Activated CD8-positive, alpha-beta memory T cell treated with anti-CD3 and anti-CD28 coated beads for 4 hours (primary cell): ENCODE measurements at places on chromosomes 5 and 9.
A peak's percentile ranks its signal among the peaks of the same experiment; 100 is the strongest.

DNA sequence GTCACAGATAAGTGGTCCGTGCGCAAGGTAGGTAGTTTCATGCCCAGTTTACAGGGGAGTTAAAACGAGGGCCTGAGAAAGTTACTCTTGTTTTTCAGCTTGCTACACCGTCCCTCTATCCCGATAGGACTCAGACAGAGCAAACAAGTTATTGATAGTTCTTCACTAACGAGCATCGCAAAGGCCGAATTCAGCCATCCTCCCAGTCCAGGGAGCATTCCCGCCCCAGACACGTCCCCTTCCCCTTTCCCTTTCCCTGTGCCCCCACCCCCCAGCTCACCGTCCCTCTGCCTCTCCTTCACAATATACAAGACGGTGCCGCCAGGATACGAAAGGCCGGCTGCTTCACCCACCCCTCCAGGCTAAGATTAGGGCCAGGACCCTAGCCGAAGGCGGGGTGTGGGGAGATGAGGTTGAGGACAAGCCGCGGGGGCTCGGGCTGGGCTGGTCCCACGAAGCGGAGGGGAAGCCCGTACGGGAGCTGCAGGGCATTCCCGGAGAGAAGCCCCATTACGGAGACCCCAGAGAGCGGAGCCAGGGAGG, 599 bp downstream of the KIAA1191 start:
- DNase-seq: no peak

- peak; percentile 55 for DNase-seq
Measured at GRCh38 chr5:159341906-159342310, 11.6 kb upstream of the IL12B start.

DNA sequence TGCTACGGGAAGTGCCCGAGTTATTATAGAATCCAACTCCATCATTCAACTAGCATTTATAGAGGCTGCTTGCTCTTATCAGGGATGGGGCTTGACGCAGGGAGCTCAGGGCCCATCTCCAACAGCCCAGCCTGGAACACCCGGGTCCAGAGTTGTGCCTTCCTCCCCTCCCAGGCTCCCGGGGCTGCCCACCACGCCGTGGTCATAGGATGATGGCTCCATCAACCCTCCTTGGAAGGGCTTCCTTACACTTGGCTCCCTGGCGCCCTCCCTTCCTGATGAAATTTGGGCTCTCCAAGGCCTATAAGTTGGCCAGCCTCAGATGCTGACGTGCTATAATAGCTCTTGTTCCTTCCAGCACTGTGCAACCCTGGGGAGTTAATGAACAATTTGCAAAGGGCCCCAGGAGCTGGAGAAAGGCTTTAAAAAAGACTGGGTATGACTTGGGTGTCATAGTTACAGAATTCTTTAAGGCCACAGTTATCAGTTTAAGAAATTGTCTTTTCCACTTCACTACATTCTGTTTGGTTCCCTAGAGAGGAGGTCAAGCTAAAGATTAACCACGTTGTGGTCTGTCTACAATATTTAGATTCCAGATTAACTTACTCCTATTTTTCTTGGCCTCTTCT, 42.5 kb upstream of the GADD45G start:
- no peak for DNase-seq

- no peak for DNase-seq
Measured at GRCh38 chr5:119353686-119354366, 2.0 kb upstream of the TNFAIP8 start.

DNA sequence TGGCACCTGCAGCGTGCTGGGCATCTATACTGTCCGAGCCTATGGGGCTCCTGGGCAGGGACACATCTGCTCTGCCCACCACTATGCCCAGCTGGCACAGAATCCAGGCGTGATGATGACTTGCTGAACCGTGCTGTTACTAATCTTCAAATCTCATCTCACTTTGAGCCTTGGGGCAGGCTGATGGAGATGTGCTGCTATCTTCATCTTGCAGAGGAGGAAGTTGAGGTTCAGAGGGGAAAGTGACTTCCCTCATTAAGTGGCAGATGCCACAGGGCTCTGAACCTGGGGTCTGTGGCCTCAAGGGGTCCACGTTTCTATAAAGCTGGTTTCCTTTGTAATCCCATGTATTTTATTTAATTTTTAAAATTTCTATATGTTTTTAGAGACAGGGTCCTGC, 4.7 kb downstream of the SLC2A6 start:
- no peak for DNase-seq

DNA sequence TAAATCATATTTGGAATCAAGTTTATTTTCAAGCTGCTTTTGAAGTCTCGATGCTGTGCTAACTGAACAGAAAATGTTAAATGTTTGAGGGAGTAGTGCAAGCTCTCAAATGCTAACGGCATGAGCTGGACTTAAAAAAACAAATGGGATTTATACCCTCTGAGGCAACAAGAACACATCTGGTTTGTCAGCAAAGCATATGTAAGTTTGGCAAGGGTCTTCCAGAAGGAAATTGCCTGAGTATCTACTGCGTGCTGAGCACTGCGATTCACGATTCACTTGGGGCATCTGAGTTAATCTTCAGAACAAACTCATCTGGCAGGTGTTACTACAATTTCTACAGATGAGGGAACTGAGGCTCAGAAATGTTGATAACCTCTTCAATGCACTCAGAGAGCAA, 98.4 kb upstream of the C9orf72 start:
- no peak for DNase-seq

DNA sequence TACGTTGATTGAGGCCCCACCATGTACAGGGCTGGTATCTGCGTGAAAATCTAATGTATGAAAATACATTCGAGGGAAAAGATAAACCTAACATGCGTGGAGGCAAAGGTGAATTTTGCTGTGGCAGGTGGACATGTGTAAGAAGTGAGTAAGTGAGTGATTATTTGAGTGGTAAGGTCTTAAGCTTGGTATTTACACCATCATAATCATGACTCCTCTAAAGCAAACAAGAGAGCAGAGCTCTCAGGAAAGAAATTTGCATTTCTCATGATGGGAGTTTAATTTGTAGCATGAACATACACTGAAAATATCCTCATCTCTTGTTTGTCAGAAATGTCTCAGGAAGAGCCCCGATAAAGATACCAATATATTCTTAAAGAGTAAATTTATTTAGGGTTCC, 260.6 kb downstream of the PSAT1 start:
- DNase-seq: no peak

- DNase-seq: no peak
Measured at GRCh38 chr5:90050103-90050502, 359.5 kb downstream of the CETN3 start.

DNA sequence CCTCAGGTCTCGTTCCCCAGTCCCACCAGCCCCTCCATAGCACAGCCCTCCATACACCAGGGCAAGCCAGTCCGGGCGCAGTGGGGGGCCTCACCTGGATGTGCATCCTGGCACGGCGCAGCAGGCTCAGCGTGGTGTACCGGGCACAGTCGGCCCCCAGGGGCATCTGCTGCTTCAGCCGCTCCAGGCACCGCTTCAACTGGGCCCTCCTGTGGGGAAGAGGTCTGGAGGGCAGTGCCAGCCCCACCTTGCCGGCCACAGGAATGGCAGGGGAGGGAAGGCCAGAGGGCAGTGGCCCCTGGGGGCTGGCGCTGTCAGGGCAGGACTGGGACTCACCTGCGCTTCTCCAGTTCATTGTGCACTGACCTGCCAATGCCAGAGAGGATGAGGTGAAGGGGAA, 1.4 kb downstream of the MXD3 start:
- no peak for DNase-seq

GRCh38 chr5:26026044-26026443, 1012.3 kb downstream of the CDH9 start:
- no peak for DNase-seq

GRCh38 chr9:102124465-102124864, 386.0 kb upstream of the GRIN3A start:
- DNase-seq: no peak

GRCh38 chr9:23824830-23825591, 1.0 kb downstream of the ELAVL2 start:
- no peak for DNase-seq

DNA sequence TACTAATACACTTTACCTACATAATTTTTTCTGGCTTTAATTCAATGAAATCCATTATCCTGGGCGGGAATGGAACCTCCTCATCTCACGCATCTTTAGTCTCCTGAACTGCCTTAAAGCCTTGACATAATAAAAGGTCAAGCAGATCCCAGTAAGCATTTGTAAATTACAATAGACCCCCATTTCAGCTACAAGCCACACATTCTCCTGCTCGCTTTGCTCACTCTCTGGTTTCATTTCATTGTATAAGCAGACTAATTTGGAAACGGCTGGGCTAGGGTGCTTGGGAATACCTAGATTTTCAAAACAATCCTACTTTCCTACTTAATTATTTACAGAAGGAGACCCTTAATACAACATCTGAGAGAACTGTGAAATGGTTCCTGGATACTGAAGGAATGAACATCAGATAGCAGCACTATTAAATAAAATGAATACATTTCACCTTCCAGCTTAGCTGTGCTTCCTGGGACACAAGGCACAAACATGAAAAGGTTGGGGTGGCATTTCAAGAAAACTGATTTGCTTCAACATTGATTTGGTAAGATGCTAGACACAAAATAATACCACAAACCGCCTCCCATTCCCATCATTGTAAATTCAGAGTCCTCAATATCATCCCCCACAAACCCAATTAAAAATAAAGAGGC, 1.5 kb downstream of the JAKMIP2 start:
- DNase-seq: no peak

GRCh38 chr5:99553211-99553810, 624.5 kb upstream of the CHD1 start:
- no peak for DNase-seq

- DNase-seq: no peak
Measured at GRCh38 chr5:94113087-94113486, 371.7 kb upstream of the POU5F2 start.

GRCh38 chr9:111663301-111663823, 2.0 kb downstream of the GNG10 start:
- no peak for DNase-seq

GRCh38 chr5:160442824-160443431, 21.3 kb downstream of the PTTG1 start:
- DNase-seq: no peak

GRCh38 chr9:93830606-93831005, 124.5 kb downstream of the BARX1 start:
- no peak for DNase-seq

- DNase-seq: no peak
Measured at GRCh38 chr9:86005253-86005775, 64.4 kb downstream of the NAA35 start.

DNA sequence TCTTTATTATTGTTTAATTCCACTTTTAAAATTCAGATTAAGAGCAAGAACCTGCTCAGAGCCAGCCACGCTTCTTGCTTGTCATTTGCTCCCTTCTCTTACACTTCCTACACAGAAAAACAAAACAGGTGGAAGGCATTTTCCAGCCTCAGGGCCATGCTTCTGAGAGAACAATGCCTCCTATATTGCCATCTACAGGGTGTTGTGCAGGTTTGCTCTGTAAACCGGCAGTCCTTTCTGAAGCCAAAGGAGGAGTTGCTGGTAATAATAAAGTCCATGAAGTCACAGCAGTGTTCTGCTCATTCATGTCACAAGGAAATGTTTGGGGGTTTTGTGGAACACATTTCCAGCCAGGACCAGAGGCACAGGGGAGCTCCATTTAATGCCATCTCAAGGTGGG, 16.1 kb upstream of the PRLR start:
- no peak for DNase-seq

DNA sequence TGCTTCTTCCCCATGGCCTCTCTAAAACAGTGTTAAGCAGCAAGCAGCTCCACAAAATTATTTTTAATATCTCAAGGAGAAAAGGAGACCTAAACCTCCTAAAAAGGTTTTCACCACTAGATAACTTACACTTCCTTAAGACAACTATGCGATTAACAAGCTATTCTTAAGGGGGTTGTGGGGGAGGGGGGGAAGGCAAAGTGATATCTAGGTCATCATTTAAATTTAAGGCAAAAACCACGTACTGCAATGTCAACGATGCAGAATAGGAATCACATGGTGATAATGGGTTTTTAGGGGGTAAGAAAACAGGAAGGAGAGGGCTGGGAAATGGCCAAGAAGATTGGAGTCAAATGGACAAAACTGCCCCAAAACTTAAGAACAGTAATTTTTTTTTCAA, 32.6 kb downstream of the CSNK1A1 start:
- no peak for DNase-seq

DNA sequence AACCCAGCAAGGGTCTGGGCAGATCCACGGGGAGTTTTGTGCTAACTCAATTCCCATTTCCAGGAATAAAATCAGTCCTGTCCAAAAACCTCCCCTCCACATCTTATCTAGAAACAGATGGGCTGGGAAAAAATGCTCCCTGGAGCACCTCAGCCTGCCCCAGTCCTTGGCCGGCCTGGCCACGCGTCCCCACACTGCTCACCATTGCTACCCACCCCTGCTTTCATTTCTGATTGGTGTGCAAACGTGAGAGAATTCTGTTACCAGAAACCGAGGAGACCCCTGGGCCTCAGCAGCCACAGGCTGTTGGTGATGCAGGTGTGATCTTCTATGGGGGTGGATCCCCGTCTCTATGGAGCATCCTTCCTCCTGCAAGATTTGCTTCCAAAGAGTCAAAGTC, 38.0 kb upstream of the OLFM1 start:
- no peak for DNase-seq

DNA sequence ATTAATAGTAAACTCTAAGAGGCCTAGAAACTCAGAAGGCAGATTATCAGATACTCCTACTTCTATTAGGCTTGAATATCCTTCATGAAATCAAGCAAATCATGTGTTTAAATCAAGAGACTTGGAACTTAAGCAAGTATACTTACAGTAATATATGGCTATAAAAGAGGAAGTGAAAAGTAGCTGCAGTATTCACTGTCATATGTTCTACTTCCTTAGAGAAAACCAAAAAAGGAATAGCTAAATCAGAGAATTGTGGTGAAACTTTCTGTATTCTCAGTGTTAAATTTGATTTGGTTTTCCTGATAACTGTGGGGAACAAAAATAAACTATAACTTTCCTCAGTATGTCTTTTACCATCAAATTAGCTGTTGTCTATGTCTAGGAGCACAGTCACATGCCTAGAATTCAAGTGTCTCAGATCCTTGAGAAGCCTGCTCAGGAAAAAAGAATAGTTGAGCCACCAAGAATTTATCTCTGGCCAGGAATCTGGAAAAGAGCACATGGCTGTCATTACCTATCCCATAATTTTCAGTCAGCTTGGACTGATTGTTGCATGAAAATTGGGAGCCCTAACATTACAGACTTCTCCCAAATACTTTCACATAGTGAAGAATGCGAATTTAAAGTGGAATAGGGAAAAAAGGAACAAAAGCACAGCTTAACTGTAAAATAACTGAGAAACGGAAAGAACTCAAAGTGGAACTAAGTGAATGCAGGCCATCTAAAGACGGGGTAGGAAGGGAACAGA, 1.7 kb downstream of the FKBP15 start:
- no peak for DNase-seq

DNA sequence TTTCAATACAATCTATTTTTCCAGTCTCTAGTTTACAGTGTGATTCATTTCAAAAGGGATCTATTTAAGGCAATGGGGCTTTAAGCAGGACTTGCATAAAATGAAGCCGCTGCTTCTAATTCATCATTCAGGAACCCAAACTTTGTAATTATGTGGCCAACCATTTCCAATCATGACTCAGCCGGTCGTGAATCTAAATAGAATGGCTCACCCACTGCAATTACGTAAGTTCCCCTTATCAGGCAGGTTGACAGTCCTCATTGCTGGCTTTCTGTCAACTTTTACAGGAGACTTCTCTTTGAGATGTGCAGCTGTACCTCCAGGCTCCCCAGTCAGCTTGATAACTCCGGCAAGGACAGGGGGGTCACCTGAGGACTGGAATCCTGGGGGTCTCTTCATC, 152.8 kb upstream of the DAP start:
- DNase-seq: no peak

GRCh38 chr5:170488570-170488969, 15.2 kb upstream of the KCNIP1 start:
- DNase-seq: no peak

GRCh38 chr9:84974258-84974657, 304.7 kb downstream of the NTRK2 start:
- DNase-seq: no peak
